ENCODE measurements at places on chromosomes 3 and 15. TPM values are rescaled to one million over a fixed set of nuclear protein-coding genes. Genes with fewer than 3 reads are reported as not detected.

DNA sequence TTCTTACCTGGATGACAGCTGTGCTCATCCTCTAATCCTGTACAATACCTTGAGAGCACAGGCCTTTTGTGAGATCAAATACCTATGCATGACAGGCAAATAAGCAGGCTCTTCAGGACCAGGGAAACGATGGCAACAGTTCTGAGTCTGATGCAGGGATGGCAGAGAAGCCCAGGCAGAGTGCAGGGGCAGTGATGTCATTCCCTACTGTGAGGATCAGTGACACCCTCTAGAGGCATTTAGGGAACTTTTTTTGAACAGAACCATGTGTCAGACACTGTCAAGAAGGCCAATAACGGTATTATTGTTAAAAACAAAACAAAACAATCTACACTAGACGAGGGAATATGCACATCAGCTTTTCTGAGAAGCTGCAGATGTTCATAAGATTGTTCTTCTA, 314.8 kb upstream of the CTDSPL start:
- DNase-seq, result no peak

DNA sequence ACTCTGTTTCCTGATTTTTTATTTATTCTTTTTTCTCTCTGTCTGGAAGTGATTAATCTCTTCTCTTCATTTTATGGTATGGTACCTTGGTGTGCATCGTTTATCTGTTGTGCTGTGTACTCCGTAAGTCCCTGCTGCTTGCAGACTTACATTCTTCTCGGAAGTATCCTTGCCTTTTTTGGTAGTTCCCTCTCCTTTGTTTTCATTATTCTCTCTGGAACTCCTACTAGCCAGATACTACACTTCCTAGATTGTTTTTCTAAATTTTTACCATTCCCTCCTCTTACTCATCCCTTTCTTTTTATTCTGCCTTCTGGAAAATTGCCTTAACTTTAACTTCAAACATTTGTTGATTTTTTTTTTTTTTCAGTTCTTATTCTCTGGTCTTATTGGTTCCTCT, 27.2 kb downstream of the PIK3CA start:
- DNase-seq, result no peak

GRCh38 chr15:39188930-39189329, 391.9 kb upstream of the THBS1 start:
- DNase-seq, result no peak

Gene RAB5A
- polyA plus RNA-seq, result 62.3 TPM

Gene USP13
- polyA plus RNA-seq, result 13.2 TPM

Gene CLSTN2
- polyA plus RNA-seq, result 1.4 TPM

Gene GOLGA8G
- polyA plus RNA-seq, result 0.22 TPM
